ENCODE measurements at places on chromosomes 11 and 22.

- peak; percentile 72 for DNase-seq
These were observed 10.6 kb downstream of the LRRC51 start for GRCh38 chr11:72091292-72091691.

DNA sequence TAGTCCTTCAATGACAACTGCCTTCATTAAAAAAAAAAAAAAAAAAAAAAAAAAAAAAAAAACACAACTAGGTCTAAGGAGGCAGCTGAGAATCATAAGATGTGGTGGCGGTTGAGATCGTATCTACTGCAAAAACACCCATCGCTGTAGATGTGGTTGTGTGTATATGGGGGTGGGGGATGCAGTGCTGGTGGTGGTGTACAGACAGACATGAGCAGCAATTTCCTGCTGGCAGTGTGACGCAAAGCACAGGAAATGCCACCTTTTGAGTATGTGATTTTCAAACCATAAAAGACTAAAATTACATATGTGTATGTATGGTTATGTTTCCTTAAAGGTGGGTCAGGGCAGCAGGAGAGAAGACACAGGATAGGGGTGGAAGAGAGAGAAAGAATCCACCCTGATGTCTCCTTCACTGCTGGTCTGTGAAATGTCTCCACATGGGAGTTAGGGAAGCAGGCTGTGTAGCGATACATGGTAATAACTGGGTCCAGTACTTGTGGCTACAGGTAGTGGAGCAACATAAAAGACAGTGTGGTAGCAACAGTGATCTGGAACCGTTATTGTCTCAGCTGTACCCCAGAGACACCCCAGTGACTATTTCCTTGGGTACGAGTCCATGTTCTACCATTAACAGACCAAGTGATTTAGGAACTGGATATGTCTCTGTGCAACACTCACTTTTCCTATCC, 57.9 kb downstream of the SYTL2 start:
- DNase-seq, result peak; percentile 78

DNA sequence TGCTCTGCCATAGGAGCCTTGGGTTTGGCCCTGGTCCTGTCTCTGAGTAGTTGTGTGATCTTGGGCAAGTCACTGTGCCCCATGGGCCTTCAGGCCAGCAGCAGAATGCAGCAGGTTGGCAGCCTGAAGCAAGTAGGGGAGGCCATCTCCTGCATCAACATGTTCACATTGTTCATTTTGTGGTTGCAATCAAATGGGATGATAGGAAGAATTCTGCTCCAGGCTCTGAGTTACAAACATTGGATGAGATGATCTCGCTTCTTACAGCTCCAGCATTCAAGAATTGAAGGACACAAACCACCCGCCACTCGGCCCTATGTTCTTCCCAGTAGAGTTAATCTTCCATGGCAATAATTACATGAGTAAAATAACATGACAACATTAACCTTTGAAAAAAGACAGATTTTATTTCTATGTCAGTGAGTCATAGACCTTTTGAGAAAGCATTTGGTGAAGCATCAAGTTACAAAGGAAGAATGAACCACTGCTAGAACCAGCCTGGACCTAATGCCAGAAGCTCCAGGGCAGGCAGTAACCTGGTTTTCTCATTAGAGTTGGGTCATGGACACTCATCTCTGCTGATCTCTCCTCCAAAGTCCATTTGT, 308.3 kb upstream of the NCAM1 start:
- no peak for DNase-seq

DNA sequence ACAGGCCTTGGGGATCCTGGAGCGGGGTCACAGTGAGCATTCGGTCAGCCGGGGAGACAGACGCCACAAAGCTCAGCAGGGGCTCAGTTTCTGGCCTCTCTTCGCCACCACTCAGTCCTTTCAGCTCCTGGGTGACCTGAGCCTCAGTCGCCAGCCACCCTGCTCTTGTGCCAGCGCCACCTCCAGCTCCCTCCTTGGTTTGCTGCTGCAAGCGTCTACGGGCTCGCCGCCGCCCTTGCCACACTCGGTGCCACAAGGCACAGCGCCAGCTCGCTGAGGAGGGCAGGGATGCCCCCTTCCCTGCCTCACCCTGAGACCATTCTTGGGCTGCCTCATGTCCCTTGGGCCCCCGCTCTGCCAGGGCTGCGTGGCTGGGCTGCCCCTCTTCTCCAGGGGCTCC, 1.5 kb upstream of the EEF1G start:
- no peak for DNase-seq

GRCh38 chr11:127002669-127003259, 2.2 kb upstream of the KIRREL3 start:
- no peak for DNase-seq

- no peak for DNase-seq
These were observed 19.3 kb downstream of the UPB1 start for GRCh38 chr22:24514241-24515026.

DNA sequence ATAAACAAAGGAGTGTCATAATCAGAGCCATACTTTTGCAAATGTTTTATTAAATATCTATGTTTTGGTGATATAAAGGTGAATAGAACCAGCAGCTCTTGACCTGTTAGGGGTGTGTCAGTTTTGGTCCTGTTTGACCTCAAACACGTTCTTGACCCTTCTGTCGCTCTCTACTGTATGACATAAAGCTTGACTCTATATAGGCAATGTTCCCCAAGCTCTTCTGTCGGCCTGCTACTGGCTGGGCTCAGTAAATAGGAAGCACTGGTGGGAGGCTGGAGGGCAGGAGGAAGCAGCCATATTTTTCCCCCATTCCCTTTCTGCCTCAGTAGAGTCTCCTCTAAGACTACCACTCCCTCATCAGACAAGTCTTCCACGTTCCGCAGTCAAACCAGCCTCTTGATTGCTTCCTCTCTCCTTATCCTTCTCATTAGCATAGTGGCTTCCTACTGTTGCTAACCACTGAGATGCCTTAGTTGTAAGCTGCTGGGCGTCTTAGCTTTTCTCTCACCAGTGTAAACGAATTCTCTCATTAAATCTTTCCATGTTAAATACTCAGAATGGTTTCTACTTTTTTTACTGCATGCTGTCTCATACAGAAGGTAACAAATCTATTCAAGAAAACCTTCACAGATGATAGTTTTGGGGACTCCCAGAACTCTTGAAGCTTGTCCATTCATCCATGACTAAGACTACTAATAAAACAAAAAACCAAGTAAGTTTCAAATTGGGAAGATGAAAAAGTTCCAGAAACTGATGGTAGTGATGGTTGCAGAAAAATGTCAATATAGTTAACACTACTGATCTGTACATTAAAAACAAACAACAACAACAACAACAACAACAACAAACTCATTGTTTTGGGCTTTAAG, 3.3 kb downstream of the NPAT start:
- no peak for DNase-seq
